ENCODE measurements at places on chromosomes 7 and 10.

DNA sequence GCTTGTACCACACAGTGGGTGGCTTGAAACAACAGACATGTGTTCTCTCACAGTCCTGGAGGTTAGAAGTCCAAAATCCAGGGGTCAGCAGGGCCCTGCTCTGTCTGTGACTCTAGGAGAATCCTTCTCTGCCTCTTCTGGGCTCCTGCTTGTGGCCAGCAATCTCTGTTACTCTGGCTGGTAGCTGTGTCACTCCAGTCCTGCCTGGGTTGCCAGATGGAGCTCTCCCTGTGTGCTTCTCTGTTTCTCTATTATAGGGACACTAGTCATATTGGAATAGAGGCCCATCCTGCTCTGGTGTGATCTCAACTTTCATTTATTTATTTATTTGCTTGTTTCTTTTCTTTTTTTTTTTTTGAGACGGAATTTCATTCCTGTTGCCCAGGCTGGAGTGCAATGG, 276.6 kb upstream of the GALNT17 start:
- DNase-seq: no peak

DNA sequence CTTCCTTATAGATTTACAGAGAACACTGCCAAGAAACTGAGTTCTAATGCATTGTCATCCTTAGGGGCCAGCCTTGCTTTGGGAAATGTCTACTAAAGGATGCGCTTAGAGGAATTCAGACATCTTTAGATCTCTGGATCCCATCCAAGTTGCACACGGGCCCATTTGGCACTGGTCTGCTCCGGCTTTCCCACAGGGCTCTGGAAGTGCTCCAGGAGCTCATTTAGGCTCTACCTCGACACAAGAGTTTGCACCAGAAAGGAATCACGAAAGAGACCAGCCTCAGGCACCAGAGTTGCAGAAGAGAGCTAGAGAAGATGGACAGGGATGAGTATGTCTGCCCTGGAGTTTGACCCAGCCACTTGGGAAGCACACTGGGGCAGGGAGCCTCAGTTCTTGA, 150.1 kb upstream of the TMEM72 start:
- no peak for DNase-seq

- DNase-seq: peak; percentile 12
Measured at GRCh38 chr7:148264933-148265557, 325.5 kb upstream of the C7orf33 start.

DNA sequence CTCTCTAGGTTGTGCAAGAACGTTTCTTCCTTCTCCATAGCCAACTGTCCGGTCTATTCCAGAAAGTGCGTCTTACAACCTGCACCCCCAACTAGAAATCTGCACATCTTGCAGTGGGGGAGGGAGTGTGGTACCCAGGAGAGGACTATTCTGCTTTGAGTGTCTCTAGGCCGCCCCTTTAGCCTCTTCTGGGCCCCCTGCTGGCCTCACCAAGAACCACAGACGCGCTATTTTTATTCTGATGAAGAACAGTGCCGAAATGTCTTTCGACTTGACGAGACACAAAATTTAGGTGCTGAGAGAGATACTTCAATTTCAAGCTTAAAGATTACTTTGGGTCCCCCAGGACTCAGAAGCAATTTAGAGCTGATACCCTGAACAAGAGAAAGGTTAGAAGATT, 1.0 kb downstream of the CNPY1 start:
- DNase-seq: no peak

DNA sequence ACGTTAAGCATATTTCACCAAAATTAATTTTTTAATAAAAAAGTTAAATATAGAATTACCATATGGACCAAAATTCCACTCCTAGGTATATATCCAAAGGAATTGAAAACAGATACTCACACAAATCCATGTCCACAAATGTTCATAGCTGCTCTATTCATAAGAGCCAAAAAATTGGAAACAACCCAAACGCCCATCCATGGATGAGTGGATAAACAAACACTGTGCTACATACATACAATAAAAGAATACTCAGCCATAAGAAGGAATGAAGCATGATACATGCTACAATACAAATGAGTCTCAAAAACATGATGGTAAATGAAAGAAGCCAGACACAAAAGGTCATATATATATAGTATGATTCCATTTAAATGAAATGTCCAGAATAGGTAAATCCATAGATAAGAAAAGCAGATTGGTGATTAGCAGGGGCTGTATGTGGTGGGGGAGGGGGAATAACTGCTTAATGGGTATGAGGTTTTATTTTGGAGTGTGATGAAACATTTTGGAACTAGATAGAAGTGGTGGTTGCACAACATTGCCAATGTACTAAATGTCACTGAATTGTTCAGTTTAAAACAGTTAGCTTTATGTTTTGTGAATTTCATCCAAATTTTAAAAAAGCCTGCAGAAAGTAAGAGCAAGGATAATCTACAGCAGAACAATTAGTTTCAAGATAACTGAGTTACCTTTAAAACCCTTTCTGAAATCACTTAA, 101.2 kb upstream of the EFCAB10 start:
- DNase-seq: no peak

GRCh38 chr10:69443354-69443753, 7.9 kb upstream of the TSPAN15 start:
- no peak for DNase-seq

DNA sequence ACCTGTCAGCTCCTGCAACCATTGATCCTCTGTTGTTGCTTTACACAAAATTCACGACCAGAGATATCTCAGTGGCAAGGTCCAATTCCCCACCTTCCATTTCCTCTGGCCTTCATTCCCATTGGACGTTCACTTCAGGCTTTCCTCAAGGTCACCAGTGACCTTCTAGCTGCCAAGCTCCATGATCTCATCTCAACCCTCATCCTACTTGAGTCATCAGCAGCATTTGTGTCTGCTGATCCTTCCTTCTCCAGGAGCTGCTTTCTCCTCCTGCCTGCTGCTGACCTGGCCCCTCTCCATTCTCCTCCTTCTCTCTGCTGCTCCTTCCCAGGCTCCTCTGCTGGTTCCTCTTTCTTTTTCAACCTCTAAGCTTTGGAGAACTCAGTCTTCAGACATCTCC, 66.2 kb upstream of the C10orf90 start:
- DNase-seq: no peak

- DNase-seq: no peak
Measured at GRCh38 chr7:38317515-38317914, 44.1 kb upstream of the TARP start.

DNA sequence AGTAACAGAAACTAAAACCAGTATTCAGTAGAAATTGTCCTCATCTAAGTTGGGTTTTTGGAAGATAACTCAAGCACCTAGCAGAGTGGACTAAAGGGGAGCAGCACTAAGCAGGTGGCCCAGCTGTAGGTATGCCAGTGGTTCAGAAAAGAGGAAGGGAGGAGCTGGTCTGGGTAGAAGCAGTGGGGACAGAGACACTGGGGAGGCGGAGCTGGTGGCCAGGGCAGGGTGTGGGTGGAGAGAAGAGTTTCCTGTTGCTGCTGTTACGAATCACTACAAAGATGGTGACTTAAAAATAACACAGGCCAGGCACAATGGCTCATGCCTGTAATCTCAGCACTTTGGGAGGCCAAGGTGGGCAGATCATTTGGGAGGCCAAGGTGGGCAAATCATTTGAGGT, 136.2 kb downstream of the WDR11 start:
- DNase-seq: no peak

- no peak for DNase-seq
Measured at GRCh38 chr7:111860248-111860647, 298.0 kb upstream of the IMMP2L start.

DNA sequence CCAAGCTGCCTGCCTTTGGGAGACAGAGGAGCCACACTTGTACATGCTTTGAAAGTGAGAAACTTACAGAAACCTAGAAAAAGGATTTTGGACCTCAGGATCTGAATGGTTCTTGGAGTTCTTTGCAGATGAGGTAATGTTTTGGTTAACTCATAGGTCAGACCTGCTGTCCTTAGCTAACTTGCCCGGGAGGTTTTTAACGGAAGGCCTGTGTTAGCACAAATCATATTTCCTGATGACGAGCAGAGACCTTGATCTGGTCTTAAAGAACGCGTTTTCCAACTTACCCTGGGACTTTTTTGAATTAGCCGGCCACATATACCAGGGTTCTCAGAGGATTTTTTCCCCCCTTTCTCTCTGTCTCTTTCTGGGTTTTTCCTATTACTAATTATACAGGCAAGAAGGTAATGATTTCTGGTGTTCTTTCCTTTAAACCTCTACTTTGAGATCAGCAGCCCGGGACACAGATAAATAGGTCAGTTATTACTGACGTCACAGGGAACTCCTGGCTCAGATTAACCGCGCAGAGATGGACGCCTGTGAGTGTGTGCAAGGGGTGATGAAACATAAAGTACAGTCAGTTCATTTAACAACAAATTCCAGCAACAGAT, 101.7 kb upstream of the KLF6 start:
- peak; percentile 93 for DNase-seq

DNA sequence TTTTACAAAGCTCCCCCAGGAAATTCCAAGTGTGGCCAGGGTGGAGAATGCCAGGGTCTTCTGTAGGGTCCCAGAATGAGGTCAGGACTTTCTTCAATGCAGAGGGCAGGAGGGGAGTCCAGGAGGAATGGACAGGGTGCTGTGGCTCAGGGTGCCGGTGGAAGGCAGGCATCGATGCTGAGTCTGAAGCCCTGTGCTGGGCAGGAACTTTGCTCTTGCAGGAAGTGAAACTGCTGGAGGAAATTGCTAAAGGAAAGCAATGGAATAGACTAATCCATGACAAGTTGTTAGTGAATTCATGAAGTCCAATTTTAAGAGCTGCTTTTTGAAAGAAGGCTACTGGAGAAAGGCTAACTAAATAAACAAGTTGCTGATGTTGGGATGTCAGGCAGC, 14.8 kb downstream of the PTPRE start:
- no peak for DNase-seq

- no peak for DNase-seq
Measured at GRCh38 chr7:128437426-128438332, 18.0 kb upstream of the HILPDA start.

GRCh38 chr7:45061352-45061751, 27.4 kb downstream of the NACAD start:
- DNase-seq: no peak

GRCh38 chr10:100978901-100979195, 8.4 kb downstream of the MRPL43 start:
- DNase-seq: no peak

DNA sequence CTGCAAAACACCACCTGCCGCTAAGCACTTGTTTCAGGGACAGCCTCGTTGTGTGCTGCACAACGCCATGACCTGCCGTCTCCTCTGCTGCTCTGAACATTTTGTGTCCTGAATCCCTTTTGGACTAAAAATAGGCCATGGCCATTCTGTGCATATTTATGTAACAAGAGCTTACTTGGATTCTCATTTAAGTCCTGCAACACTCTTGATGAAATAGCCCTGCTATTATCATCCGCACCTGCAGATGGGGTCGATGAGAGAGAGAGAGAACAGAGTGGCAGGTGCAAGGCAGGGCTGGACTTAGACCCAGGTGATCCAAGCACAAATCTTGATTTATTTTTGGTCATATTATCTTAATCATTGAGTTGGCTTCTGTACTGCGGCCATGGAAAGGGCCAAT, 121.2 kb upstream of the PRKCQ start:
- DNase-seq: no peak

- DNase-seq: no peak
Measured at GRCh38 chr7:67267914-67268313, 271.3 kb downstream of the TYW1 start.

- no peak for DNase-seq
Measured at GRCh38 chr10:78407009-78407711, 373.5 kb downstream of the RPS24 start.

- DNase-seq: no peak
Measured at GRCh38 chr10:82691211-82691610, 816.2 kb downstream of the NRG3 start.

GRCh38 chr7:19117870-19118608, 603 bp upstream of the TWIST1 start:
- no peak for DNase-seq

GRCh38 chr7:42242381-42242780, 5.4 kb upstream of the GLI3 start:
- DNase-seq: no peak

GRCh38 chr7:75808106-75808505, 5.5 kb downstream of the CCL24 start:
- DNase-seq: no peak

- DNase-seq: no peak
Measured at GRCh38 chr10:35417795-35418194, 81.5 kb downstream of the CCNY start.

- no peak for DNase-seq
Measured at GRCh38 chr10:125479059-125479458, 203.9 kb downstream of the TEX36 start.

DNA sequence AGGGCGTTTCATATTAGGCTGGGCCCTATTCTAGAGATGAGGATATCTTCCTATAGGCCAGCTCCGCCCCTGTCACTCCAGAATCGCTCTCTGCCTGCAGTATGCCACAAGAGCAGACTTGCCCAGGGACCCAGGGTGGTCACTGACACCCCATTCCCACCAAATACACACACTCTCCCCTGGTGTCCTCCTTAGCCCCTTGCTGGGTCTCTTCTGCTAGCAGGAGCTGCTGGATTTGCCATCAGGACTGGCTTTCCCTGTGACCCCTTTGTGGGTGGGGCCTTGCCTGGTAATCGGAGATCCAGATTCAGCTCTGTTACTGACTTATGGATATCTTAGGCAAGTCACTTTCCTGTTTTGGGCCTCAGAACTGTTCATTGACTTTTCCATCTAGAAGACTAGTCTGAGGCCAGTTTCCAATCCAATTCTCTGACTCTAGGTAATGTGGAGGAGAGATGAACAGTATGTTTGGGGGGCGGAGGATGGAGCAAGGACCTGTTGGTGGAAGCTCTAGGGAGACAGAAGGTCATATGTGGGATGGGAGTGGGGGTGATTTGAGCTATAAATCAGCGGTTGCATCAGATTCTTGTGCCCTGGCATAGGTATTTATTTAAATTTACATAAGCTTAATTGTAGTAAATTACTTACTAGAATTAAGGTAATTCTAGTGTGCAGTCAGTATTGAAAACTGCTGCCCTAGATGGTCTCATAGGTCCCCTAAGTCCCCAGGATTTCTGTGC, 1.6 kb downstream of the TSPAN15 start:
- no peak for DNase-seq

GRCh38 chr10:128916383-128916782, 550.7 kb upstream of the MGMT start:
- no peak for DNase-seq

DNA sequence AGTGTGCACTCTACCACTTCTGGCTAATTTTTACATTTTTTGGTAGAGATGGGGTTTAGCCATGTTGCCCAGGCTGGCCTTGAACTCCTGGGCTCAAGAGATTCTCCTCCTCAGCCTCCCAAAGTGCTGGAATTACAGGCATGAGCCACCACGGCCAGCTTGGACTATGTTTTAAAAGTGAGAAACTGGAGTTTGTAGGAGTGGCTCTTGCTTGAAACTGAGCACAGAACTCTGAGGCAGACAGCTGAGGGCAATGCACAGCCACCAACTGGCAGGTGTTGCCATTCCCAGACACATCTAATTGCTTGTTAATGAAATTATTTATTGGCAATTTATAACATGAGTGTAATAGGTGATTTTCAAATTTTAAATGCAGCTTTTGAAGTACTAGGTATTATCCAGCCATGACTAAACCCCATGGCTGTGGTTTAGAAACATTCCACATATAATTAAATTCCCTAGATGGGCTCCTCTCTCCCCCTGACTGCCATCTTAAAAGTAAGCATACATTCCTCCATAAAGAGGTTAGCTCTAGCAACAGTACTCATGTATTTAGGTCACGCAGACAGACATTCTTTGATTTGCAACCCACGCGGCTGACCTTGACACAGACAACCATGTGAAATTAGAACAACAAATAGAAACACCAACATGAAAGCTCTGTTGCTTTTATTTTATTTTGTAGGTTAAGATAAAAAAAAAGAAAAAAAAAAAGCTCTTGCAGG, 19.8 kb downstream of the PANK1 start:
- no peak for DNase-seq

GRCh38 chr10:14698111-14698828, 76.4 kb downstream of the FAM107B start:
- DNase-seq: peak; percentile 86

Measured in amniotic stem cell (primary cell).